Thoracic aorta (tissue), 2 donors: ENCODE measurements at places on chromosomes 16 and 17.

DNA sequence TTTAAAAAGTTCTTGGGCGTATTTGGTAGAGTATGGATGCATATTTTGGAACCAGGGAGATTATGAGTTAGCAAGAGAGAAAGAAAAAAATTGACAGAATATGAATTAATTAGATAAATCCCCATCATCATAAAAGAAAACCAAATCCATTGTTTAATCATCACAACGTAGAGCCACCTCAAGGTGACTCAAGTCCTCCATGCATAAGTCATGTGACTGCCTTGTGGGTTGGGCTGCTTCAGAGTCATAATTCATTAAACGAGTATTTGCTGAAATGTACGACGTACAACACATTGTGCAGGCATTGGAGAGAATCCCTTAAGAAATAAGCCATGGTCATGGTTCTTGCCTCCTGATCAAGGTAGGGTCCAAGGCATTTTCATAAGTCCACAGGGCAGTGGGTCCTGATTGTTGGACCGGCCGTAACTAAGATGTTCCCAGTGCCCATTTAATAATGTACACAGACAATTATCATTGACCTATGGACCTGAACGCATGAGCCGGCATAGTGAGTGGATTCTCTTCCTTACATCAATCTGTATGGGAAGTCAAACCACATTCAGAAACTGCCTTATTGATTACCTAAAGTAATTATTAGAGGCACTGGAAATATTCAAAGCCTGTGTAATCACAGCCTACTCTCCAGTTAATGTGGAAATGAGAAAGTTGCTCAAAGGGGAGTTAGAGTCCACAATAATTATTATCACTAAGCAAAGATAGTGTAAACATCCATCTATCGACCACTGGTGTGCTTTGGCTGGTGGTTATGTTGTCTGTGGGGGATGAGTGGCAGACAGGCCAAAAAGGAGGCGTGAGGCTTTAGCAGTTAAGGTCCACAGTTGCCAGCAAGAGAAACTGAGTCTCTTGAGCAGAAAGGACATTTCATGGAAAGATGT, 165.4 kb downstream of the PITPNC1 start:
- H3K4me3 ChIP-seq = no peak overlapping the region
- no peak for DNase-seq
- no peaks in the 10 kb centered on the region for H3K27me3 ChIP-seq
- no peak overlapping the region for H3K27ac ChIP-seq

DNA sequence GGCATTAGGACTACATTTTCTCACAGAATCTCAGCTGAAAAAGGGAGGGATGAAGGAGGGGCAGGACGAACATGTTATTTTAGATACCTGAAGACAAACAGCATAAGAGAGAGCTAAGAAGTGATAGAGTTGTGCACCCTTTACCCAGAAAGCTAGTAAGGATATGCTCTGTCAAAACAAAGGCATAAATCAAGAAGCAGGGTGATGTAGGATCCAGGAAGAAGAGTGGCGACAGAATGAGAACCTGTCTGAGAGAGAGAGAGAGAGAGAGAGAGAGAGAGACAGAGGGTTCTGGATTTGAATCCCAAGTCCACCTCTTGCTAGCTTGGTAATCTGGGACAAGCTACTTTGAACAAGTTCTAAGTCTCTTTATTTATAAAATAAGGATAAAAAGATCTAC, 103.4 kb downstream of the SPAG9 start:
- H3K4me1 ChIP-seq = no peaks in the 10 kb centered on the region
- peaks cover 20% of the 10 kb centered on the region for H3K36me3 ChIP-seq
- no peaks in the 10 kb centered on the region for H3K27me3 ChIP-seq
- DNase-seq = no peak
- H3K4me3 ChIP-seq = no peak overlapping the region

DNA sequence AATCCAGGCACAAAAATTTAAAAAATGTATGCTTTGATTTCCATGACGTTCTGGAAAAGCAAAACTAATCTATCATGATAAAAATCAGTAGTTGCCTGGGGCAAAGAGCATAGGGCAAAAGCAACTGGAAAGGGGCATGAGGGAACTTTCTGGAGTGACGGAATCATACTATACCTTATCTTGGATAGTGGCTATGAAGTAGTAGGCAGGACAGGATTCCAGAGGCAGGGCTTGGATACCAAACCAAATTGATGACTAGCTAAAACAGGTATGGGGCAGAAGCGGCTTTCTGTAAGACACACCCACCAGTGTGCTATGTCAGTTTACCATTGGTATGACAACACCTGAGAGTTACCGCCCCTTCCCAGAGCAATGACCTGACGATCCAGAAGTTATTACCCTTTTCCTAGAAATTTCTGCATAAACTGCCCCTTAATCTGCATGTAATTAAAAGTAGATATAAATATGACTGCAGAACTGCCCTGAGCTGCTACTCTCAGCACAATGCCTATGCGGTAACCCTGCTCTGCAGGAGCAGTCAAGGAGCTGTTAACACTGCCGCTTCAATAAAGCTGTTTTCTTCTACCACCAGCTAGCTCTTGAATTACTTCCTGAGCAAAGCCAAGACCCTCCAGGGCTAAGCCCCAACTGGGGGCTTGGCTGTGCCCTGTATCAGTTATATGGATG, 56.7 kb downstream of the CFDP1 start:
- H3K4me1 ChIP-seq = peaks cover 24% of the 10 kb centered on the region
- no peaks in the 10 kb centered on the region for H3K36me3 ChIP-seq
- no peak for DNase-seq
- no peak overlapping the region for H3K4me3 ChIP-seq
- H3K27me3 ChIP-seq = no peaks in the 10 kb centered on the region

- no peaks in the 10 kb centered on the region for H3K27me3 ChIP-seq
- DNase-seq = no peak
- H3K36me3 ChIP-seq = no peaks in the 10 kb centered on the region
- no peak overlapping the region for H3K4me3 ChIP-seq
- no peaks in the 10 kb centered on the region for H3K4me1 ChIP-seq
Observed at GRCh38 chr16:10729104-10730048, 14.3 kb upstream of the NUBP1 start.

GRCh38 chr16:47019568-47019967, 46.1 kb upstream of the DNAJA2 start:
- H3K36me3 ChIP-seq = no peaks in the 10 kb centered on the region
- no peaks in the 10 kb centered on the region for H3K27me3 ChIP-seq
- H3K4me1 ChIP-seq = no peaks in the 10 kb centered on the region
- H3K4me3 ChIP-seq = no peak overlapping the region

DNA sequence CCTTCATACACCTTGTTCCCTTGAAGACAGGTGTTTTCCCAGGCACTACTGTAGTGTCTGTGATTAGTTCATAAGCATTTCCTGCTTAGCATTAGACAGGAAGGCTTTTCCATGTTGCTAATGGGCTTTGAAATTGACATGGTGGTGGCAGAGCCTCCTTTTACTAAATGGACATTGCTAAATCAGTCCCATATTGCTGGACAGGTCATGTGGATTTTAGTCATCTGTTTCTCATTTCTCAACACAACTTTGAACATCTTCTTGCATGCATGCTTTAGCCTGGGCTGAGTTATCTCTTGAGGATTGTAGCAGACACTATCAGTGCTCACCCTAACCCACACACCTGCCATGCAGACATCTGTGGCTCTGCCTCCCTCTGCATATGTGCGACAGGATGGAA, 13.7 kb upstream of the BCO1 start:
- H3K27me3 ChIP-seq = no peaks in the 10 kb centered on the region
- DNase-seq = no peak
- no peak overlapping the region for H3K4me3 ChIP-seq

DNA sequence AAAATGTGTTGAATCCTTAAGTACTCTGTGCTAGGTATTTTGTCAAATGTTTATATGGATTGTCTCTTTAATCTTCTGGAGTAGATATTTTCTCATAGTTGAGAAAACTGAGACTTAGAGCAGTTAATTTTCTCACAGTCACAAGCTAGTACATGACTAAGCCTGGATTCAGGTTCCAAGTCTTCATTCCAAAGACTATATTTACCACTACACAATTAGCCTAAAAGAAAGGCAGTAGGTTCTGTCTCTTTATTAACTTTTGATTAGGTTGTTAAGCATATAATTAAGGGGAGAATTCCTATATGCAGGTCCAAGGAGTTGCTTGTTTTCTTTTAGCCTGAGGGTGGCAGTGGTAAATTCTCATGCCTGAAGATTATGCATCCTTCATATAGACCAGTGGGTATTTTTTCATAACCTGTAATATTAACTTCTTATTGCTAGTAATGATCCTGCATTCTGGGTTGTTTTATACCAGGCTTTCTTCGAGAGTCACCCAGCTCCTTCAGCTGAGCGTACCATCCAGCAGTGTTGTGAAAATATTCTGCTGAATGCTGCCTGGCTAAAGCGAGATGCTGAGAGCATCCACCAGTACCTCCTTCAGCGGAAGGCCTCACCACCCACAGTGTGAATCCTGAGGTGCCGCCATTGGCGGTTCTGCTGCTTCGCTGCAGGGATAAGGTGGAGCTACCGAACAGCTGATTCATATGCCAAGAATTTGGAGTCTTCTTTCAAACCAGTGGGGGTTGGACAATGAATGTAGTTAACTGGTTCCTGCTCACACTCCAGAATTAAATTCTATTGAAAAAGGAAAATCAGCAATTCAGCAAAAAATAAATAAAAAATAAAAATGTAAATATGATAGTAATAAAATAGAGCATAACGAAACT, 28.2 kb upstream of the KPNB1 start:
- H3K4me3 ChIP-seq = peak overlapping the region; percentile 33
- no peak for DNase-seq
- H3K27me3 ChIP-seq = no peaks in the 10 kb centered on the region
- peak overlapping the region; percentile 75 for H3K27ac ChIP-seq
- peaks cover 16% of the 10 kb centered on the region for H3K4me1 ChIP-seq

DNA sequence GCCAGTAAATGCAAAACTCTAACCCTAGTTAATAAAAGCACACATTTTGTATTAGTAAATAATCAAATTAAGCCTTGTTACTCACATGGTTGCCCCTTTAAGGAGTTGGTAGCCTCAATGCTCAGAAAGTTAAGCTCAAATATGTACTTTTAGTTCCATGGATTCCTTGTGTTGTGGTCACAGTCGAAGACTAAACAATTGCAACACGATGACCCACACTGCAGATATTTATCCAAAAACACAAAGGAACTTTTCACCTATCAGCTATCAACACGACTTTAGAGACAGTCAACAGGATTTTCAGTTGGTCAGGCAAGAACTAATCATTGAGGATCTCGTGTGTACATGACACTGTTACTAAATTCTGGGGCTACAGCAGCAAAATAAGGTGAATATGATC, 47.4 kb upstream of the NUDT7 start:
- no peaks in the 10 kb centered on the region for H3K36me3 ChIP-seq
- no peaks in the 10 kb centered on the region for H3K4me1 ChIP-seq
- no peaks in the 10 kb centered on the region for H3K27me3 ChIP-seq
- no peak overlapping the region for H3K4me3 ChIP-seq
- no peak for DNase-seq

DNA sequence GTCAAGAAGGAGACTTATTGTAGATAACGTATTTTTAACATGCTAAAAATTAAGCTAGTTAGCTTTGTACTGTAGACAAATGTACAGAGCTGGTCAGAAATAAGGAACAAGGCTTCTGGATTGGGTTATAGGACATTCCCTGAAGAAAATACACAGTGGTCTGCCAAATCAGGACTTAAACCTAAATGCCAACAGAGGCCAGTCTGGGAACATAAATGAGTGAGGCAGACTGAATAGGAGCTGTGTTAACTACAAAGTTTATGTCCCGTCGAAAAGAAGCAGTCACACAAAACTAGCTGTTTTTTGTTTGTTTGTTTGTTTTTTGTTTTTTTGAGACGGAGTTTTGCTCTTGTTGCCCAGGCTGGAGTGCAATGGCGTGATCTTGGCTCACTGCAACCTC, 120.4 kb upstream of the C17orf78 start:
- H3K4me1 ChIP-seq = no peaks in the 10 kb centered on the region
- H3K36me3 ChIP-seq = peaks cover 13% of the 10 kb centered on the region
- H3K27ac ChIP-seq = no peak overlapping the region
